ENCODE measurements at places on chromosomes 3 and 15.

- no peak for DNase-seq
Observed at GRCh38 chr3:105222568-105223093, 144.1 kb upstream of the ALCAM start.

- no peak for DNase-seq
Observed at GRCh38 chr3:105715372-105715771, 153.4 kb downstream of the CBLB start.

DNA sequence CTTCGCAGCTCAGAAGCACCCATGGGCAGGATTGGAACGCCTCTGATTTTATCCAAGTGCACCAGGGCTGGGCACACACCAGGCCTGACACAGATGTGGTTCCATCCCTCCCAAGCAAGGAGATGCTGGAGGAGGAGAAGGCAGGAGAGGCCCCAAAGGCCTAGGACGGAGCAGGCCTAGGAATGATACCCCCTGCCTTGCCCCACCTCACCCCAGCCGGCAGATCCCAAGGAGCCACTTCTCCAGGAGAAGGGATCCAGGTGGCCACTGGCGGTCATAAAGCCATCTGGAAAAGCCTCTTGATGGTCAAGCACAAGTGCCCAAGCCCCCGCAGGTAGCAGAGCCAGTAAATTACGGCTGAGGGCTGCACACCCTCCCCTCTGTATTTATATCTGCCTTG, 211.8 kb downstream of the TBC1D2B start:
- no peak for DNase-seq

DNA sequence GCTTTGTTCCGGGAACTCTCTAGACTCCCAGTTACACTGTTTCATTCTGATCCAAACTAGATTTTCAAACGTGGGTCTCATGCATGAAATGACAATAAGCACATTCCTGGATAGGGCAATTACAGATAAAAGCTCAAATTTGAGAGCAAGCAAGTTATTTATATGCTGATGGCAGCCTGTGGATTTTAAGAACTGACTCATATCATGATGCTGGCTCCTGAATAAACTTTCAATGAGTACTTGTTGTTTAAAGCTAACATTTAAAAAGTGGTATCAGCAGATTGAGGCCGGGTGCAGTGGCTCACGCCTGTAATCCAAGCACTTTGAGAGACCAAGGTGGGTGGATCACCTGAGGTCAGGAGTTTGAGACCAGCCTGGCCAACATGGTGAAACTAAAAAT, 66.6 kb downstream of the LEO1 start:
- DNase-seq, result no peak

GRCh38 chr3:72538070-72538745, 310.0 kb downstream of the SHQ1 start:
- peak; percentile 9 for DNase-seq

- no peak for DNase-seq
Observed at GRCh38 chr15:86650094-86650493, 570.4 kb downstream of the AGBL1 start.

- DNase-seq, result no peak
Observed at GRCh38 chr3:68249265-68249664, 594.9 kb upstream of the SUCLG2 start.

DNA sequence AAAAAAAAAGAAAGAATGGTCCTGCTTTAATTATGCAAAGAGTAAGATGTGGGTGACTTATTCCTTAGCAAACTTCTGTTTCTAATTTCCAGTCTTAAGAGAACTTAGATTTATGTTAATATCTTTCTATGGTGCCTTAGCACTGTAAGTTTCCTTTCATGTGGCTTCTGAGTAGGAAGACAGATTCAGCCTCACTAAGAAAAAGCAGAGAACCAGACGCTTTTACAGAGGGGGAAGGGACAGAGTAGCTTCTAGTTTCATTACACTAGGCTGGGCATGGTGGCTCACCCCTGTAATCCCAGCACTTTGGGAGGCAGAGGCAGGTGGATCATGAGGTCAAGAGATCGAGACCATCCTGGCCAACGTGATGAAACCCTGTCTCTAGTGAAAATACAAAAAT, 95.0 kb downstream of the DHX30 start:
- no peak for DNase-seq

GRCh38 chr15:86055688-86056087, 24.0 kb upstream of the AGBL1 start:
- no peak for DNase-seq

DNA sequence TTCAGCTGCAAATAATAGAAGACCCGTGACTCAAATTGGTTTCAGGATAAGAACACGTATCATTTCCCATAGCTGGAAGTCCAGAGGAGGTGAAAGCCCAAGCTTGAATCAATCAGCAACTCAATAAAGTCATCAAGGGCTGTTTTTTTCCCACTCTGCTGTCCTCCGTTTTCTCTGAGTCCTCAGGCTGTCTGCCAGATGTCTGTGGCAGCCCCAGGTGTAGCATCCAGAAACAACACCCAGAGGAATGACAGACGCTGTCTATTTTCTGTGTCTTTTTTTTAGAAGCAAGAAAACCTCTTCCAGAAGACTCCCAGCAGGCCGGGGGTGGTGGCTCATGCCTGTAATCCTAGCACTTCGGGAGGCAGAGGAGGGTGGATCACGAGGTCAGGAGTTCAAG, 204.4 kb downstream of the FAM43A start:
- DNase-seq, result no peak

DNA sequence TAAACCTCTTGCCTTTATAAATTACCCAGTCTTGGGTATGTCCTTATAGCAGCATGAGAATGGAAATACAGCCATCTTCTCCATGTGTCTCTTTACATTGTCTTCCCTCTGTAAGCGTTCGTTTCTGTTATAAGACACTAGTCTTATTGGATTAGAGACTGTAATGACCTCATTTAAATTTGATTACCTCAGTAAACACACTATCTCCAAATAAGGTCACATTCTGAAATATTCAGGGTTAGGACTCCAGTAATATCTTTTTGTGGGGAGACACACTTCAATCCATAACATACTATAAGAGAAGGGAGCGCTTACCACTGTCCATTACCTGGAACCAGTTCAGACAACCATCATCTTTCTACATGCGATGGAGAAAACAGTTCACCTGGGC, 34.3 kb upstream of the CD47 start:
- no peak for DNase-seq

GRCh38 chr3:49119439-49119838, 1.2 kb downstream of the USP19 start:
- no peak for DNase-seq

- no peak for DNase-seq
Observed at GRCh38 chr15:66673410-66674322, 28.4 kb upstream of the SMAD6 start.

GRCh38 chr3:128849911-128850455, 29.4 kb upstream of the ACAD9 start:
- DNase-seq, result no peak

- no peak for DNase-seq
Observed at GRCh38 chr15:32837935-32838334, 120.1 kb downstream of the GREM1 start.

DNA sequence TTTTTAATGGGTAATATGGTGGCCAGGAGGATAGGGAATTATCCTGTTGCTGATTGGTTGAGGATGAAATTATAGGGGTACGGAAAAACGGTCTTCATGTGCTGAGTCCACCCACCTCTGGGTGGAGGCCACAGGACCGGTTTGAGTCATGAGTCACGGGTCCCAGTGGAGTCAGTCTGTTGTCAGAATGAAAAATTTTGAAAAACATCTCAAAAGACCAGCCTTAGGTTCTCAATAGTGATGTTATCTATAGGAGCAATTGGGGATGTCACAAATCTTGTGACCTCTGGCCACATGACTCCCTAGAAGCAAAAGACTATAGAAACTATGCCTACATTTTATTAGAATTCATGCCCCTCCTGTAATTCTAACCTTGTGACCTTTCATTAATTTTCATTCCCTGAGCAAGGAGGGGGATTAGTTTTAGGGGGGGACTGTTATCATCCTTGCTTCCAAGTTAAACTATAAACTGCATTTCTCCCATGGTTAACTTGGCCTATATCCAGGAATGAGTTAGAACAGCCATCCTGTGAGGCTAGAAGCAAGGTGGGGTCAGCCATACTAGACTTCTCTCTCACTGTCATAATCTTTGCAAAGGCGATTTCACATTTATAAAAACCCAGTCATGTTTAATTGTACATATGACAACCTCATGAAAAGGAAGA, 101.2 kb downstream of the TCF12 start:
- DNase-seq, result no peak

DNA sequence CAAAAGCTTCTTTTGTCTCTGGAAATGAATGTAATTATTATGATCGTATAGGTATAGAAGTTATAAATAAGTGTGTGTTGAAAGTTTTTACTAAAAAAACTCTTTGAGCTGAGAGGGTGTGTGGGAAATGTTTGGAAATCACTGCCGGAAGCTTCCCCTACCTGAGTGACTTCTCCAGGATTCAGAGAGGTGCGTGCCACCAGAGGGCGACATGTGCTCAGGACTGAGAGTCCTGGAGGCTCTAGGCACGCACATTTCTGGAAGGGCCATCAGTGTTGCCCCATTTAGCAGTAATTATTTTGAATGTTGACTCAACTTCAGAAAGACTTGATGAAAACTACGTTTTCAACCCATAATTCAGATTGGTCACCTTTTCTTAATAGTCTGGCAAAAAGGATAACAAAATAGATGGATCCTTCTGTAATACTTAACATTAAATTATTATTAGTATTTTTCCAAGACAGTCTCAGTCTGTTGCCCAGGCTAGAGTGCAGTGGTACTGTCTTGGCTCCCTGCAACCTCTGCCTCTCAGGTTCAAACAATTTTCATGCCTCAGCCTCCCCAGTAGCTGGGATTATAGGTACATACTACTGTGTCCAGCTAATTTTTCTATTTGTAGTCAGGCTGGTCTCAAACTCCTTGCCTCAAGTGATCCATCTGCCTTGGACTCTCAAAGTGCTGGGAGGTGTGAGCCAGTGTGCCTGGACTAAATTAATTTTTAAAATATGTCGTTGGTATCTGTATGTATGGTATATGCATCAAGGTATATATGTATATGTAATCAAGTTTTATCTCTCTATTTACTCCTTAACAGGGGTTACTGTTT, 34.5 kb downstream of the GPR171 start:
- no peak for DNase-seq

- no peak for DNase-seq
Observed at GRCh38 chr3:160601288-160601687, 35.9 kb upstream of the KPNA4 start.

GRCh38 chr3:71031914-71032521, 551.5 kb downstream of the FOXP1 start:
- no peak for DNase-seq

GRCh38 chr3:45896956-45897355, 10.6 kb downstream of the CCR9 start:
- DNase-seq, result no peak

GRCh38 chr3:117439812-117440211, 730.2 kb downstream of the TUSC7 start:
- peak; percentile 41 for DNase-seq

- DNase-seq, result no peak
Observed at GRCh38 chr3:171462224-171462623, 2.0 kb upstream of the TNIK start.

- DNase-seq, result no peak
Observed at GRCh38 chr3:18559331-18559842, 134.2 kb upstream of the SATB1 start.

DNA sequence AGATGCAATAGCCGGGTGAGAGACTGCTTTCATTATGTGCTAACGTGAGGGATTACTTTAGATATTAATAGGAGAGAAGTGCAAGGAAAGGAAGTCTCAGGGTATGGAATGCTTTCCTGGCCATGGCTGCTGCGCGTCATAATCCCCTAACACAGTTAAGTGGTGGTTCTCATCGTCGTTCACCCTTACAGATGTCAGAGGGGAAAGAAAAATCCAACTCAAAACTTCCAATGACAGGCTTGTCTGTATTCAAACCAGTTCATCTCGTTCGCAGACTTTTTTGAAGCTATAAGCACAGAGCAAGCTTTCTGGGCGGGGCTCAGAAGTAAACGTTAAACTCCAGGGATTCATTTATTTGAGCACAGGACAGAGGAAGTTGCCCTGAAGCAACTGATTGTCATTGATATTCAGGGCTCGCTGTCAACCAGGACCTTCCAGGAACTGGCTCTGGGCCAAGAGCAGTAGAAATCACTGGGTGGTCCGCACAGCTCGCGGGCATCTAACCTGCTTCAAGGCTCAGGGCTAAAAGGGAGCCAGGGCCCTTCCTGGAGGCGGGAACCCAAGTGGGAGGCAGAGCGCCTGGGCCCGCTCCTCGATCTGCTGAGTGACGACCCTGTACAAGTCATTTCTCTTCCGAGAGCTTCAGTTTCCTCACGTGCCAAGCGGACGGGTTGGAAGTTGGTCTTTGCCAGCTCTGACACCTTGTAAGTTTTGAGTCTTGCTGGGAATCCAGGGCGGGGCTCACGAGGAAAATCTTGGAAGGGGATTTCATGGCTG, 1.1 kb upstream of the LPP start:
- DNase-seq, result peak; percentile 64

GRCh38 chr3:133865136-133865855, 30.4 kb downstream of the RAB6B start:
- no peak for DNase-seq

Measured in DMS79 treated with DMSO at 0.1 percent for 48 hours (cell line).